Fibroblast of the aortic adventitia (primary cell): ENCODE measurements at places on chromosomes 2 and 18. TPM values are rescaled to one million over a fixed set of nuclear protein-coding genes. Genes with fewer than 3 reads are reported as not detected.

GRCh38 chr2:105590780-105591660 is 153.7 kb upstream of the NCK2 start:
- no peak for DNase-seq

- no peak for DNase-seq
Measured at GRCh38 chr2:42788478-42788793, 3.9 kb downstream of the HAAO start.

DNA sequence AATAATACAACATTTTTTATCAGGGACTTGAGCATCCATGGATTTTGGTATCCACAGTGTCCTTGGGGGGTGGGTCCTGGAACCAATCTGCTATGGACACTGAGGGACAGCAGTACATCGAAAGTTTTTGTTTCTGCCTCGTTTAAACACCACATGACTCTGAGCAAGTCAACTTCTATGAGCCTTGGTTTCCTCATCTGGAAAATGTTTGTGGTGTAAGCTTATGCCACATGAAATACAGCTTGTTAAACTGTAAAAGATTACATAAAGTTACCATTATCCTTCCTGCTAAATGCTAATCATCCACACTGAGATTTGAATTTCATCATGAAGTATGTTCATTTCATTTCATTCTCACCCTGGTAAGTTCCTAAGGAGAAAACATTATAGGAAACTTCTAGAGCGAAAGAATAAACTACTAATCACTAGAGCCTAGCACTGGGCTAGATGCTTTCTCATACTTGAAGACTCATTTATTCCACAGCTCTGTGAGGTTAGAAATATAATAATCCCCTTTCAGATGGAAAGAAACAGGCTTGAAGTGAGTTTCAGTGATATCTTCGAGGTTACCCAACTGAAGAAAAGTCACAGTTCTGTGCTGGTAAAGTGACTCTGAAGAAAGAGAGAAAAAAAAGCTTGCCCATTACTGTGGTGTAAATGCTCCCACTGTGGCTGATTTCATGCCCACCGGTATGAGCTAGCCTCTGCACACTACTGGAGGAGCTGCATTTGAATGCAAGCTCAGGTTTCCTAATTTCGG is 29.2 kb downstream of the MCFD2 start:
- DNase-seq, result no peak

DNA sequence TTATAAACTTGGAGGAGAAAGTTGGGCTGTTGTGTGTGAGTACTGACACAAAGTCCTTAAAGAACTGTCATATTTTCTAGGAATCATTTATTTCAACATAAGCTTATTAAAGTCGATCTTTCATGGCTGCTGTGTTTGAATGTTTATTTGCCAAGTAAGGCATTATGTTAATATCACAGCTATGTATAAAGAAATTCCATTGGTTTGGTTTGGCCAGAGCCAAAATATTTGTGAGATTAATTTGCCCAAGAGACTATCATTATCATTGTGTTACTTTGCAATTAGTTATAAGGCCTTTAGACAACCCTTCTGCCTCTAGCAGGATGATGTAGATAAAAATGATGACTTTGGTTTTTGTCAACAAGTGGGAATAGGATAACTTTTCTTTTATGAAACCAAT is 240.6 kb upstream of the NT5C1B start:
- peak; percentile 69 for DNase-seq

- DNase-seq, result no peak
Measured at GRCh38 chr2:228723599-228723998, 542.1 kb upstream of the SPHKAP start.

DNA sequence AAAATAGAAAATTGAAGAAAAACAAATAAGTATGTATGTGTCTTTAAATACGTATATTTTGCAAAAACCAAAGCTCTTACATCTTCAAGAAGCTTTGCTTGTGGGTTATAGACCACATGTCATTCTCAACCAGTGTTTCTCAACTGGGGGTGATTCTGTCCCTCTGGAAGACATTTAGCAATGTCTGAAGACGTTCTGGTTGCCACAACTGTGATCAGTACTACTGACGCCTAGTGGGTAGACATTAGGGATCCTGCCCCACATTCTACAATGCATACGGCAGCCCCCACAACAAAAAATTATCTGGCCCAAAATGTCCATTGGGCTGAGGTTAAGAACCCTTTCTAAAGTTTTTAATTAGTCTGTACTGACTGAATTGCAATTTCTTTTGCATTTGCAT is 48.4 kb downstream of the UNC50 start:
- no peak for DNase-seq

DNA sequence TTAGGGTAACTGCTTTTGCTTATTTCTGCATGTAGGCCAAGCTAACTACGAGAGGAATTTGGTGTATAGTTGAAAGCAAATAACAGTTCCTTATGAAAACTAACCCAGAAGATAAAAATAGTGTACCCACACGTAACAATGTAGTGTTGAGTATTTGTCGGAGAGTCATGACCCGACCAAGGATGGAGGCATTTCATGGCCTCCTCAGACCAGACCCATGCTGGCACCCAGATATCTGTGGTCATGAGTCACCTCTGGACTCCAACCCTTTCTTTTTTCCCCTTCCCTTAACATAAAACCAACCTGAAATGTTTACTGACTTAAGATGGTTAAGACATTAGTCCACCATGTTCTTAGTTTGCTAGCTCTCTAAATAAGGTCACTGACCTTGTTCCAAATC is 318.7 kb downstream of the NOL4 start:
- DNase-seq, result no peak

- DNase-seq, result no peak
Measured at GRCh38 chr18:39751921-39752320, 2186.3 kb upstream of the CELF4 start.

DNA sequence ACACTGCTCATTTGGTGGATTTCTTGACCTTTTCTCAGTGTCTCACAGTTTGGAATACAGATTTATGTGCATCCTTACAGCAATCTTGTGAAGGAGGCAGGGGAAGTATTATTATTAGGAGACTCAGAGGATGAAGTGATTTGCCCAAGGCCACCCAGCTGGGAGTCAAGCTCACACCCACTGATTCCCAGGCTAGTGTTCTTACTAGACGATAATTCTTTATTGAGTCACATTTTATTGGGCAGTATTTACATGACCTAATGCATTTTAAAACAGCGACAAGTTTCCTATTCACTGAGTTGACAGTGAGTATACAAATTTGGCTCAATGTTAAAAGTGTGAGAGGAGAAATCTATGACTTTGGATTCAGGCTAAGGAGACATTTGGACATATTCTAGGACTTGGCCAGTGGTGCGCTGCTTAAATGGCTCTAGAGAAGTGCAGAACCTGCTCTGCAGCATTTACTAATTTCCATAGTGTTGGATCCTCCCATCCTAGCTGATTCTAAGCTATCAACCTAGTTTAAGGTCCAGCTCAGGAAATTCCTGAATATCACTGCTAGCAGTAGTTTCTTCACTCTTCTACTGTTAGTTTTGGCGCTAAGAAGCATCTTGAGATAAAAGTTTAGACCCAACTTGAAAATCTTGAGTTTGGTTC is 199.3 kb downstream of the MTX2 start:
- no peak for DNase-seq

DNA sequence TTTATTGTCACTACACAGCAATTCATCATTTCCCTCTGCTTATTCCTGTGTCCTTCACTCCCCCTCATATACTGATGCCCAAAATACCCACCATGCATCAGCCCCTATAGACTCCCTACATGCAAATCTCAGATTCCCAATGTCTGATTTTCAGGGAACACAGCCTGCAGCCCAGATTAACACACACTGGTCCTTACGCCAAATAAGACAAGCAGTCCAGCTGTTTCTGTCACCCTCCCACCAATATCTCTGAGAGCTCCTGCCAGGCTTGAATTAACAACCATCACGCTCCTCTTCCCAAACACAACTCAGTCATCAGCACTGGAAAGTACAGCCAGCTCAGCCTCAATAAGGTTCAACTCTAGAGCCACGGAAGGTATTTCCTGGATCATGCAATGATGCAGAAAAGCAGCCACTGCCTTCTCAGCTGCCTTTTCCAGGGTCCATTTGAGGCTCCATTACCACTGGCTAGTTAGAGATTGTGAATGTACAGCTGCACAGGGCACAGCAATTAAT is 39.0 kb upstream of the SLC35F5 start:
- peak; percentile 65 for DNase-seq

- DNase-seq, result peak; percentile 52
Measured at GRCh38 chr2:237731663-237732062, 66.9 kb upstream of the RBM44 start.

CRYGA gene
- total RNA-seq, result not detected in 2 replicates

DNA sequence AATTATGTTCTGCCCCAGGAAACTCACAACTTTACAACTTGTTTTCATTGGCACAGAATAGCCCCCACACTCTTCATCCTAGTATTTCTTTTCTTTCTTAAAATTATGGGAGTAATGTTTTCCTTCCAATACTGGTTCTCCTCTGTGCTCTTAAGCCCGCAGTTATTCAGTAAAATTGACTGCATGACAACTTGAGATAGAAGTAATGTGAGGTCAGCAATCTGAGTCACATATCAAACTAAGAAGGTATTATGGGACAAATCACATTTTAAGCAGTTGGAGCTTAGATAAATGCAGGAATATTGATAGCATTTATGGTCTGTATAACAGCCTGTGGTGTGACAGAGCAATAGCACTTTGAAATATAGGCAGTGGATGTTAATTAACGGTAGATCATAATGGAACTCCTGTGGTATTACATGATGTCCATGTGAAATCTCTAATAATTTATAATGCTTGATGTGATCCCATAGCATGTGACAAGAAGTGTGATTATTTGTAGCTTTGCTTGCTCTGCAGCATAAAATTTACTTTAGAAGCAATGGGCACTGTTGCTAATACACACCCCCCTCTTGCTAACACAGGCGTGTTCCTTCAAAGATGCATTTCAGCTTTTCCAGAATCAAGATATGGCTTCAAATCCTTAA is 351.4 kb upstream of the CDH20 start:
- DNase-seq, result peak; percentile 25

DNA sequence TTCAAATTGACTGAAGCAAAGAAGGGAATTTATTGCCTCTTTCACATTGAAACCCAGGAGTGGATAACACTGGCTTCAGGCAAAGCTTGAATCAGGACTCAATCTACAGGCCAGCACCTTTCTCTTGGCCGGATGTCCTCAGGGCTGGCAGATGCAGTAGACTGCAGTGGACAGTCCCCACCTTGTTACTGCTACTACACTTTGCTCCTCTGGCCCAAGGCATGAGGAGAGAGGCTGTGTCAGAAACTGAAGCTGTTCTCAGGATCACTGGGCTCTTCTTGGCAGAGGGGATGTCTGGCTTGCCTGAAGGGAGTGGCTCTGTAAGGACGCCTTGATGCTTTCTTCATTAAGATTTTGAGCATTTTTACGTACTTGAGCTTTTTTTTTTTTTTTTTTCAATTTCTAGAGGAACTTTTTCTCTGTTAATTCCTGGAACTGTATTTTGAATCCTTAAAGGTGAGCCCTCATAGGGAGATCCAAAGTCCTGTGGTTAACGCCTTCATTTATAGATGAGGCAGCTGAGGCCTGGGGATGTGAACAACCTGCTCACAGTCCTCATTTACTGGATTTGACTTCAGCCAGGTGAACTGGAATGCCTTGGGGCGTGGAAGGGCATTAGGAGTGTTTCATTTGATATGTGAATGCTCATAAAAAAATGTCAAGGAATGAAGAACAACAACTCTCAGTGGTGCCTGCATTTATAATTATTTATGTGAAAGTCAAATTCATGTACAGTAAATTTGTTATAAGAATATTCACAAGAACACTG is 36.6 kb downstream of the CASP10 start:
- no peak for DNase-seq

GRCh38 chr2:135931776-135932443 is 53.5 kb downstream of the DARS1 start:
- no peak for DNase-seq

RMDN2 gene
- 9.6 and 14.9 TPM in 2 replicates for total RNA-seq

CMPK2 gene
- total RNA-seq, result 1.9 and 11.0 TPM in 2 replicates

NLRC4 gene
- total RNA-seq, result not detected in 2 replicates

ST6GAL2 gene
- total RNA-seq, result 0.09 and 0.16 TPM in 2 replicates

DNA sequence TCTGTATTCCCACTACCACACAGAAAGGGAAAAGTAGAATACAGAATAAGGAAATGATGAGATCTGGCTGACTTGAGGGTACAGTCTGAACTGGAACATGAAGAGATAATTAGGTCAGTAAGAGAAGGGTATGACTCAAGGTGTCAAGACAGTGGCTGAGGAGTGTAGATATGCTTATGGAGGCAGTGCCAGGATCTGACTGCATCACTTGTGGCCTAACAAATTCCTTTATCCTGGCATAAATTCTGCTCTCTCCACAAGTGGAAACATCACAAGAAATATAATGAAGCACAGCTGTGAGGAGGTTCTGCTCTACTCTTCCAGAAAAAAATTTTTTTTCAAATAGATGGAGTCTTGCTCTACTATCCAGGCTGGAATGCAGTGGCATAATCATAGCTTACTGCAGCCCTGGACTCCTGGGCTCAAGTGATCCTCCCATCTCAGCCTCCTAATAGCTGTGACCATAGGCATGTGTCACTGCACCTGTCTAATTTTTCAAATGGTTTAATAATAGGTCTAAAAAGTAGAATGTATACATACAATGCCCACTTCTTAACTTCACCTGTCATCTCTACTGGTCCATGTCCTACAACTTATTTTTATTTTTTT is 85.3 kb downstream of the C2orf74 start:
- peak; percentile 79 for DNase-seq

DNA sequence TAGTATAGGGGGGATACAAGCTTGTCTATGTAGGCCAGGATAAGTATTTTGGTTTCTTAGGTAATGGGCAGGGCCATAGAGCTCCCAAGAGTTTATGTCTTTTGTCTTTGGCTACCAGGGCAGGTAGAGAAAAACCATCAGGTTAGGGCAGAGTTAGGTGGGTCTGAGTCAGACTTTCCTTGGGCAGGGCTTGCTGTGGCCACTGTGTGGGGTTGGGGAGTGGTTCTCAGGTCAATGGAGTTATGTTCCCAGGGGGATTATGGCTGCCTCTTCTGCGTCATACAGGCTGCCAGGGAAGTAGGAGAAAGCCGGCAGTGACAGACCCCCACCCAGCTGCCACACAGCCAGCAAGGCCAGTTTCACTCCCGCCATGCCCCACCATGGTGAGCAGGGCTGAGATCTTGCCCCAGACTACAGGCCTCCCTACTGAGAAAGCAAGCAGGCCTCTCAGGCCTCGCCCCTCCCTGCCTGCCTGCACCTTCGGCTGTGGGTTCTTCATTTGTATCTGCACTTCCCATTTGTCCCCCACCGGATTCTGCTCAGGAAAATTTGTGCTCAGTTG is 55.5 kb downstream of the RPIA start:
- no peak for DNase-seq

DNA sequence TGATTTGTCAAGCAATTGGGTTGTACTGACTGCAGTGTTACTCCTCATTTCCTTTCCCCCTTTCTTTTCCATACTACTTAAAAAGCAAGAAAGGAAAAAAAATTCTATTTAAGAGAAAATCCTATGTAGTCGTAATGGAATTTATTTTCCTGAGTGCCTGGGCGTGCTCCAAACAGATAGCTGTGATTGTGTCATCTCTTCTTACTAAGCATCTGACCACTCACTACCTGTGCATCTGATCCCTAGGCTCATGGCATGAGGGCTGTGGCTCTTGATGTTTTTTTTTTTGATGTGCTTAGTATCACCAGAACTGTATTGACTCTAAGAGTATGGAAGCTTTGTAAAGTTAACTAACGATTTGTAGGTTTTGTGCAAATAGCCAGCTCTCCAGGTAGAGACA is 19.0 kb downstream of the CRIM1 start:
- DNase-seq, result no peak
